Naive thymus-derived CD4-positive, alpha-beta T cell (primary cell): ENCODE measurements at places on chromosomes 4 and X. TPM values are rescaled to one million over a fixed set of nuclear protein-coding genes. Genes with fewer than 3 reads are reported as not detected.

- H3K27ac ChIP-seq = no peak overlapping the region
- no peaks in the 10 kb centered on the region for H3K36me3 ChIP-seq
- no peak overlapping the region for H3K4me3 ChIP-seq
- no peak for DNase-seq
These were observed 2023.0 kb upstream of the AGA start for GRCh38 chr4:179465131-179465797.

- H3K4me1 ChIP-seq = no peaks in the 10 kb centered on the region
- no peaks in the 10 kb centered on the region for H3K27me3 ChIP-seq
- DNase-seq = no peak
- H3K27ac ChIP-seq = no peak overlapping the region
- H3K36me3 ChIP-seq = no peaks in the 10 kb centered on the region
These were observed 18.8 kb upstream of the CLDN34 start for GRCh38 chrX:9948406-9948805.

The KDR gene
- not detected for total RNA-seq

- no peaks in the 10 kb centered on the region for H3K36me3 ChIP-seq
- no peak for DNase-seq
- no peak overlapping the region for H3K4me3 ChIP-seq
- no peak overlapping the region for H3K27ac ChIP-seq
- H3K4me1 ChIP-seq = no peaks in the 10 kb centered on the region
- H3K27me3 ChIP-seq = no peaks in the 10 kb centered on the region
These were observed 22.3 kb downstream of the QRFPR start for GRCh38 chr4:121358473-121358872.
